ENCODE measurements at places on chromosomes 3 and 15.

GRCh38 chr3:52483577-52484381, 11.4 kb upstream of the STAB1 start:
- no peak for DNase-seq

GRCh38 chr15:40902605-40903561, 8.6 kb downstream of the VPS18 start:
- no peak for DNase-seq

DNA sequence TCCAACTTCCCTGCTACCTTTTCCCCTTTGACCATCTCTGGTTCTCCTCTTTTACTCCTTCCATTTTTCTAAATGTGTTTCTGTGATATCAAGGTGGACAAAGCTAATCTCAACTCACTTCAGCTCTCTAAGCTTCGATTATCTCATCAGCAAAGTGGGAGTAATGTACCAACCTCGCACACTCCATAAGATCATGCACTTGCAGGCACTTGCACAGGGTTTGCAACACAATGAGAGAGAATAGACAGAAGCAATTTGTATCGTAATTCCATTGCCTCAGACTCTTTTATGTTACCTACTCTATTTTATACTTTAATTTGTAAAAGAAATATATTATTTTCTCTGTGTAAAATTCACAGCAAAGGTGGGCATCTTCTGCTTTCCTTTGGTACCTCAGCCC, 7.0 kb upstream of the POLQ start:
- no peak for DNase-seq

DNA sequence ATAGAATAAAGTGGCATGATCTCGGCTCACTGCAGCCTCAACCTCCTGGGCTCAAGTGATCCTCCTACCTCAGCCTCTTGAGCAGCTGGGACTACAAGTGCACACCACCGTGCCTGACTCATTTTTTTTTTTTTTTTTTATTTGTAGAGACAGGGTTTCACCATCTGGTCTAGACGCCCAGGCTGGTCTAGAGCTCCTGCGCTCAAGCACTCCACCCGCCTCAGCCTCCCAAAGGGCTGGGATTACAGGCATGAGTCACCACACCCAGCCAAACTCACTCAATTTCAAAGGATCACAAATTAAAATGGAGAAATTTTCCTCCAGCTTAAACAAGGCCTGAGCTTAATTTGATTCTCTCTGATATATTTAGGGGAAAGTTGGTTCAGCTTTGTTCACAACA, 27.3 kb upstream of the NMB start:
- DNase-seq = no peak

GRCh38 chr3:62805580-62806277, 69.5 kb downstream of the CADPS start:
- no peak for DNase-seq

GRCh38 chr3:99966662-99967416, 147.5 kb downstream of the FILIP1L start:
- no peak for DNase-seq

- DNase-seq = no peak
Observed at GRCh38 chr15:82647835-82648256, 683 bp upstream of the CPEB1 start.

- DNase-seq = no peak
Observed at GRCh38 chr15:51229907-51230330, 108.5 kb downstream of the CYP19A1 start.
